ENCODE measurements at places on chromosomes 1 and 21.

GRCh38 chr1:206963119-206963712, 7.0 kb downstream of the FCAMR start:
- no peaks in the 10 kb centered on the region for H3K36me3 ChIP-seq
- no peak for DNase-seq
- H3K27ac ChIP-seq: no peak overlapping the region
- no peaks in the 10 kb centered on the region for H3K27me3 ChIP-seq

- no peak overlapping the region for H3K4me3 ChIP-seq
- no peaks in the 10 kb centered on the region for H3K27me3 ChIP-seq
- H3K36me3 ChIP-seq: no peaks in the 10 kb centered on the region
- H3K27ac ChIP-seq: no peak overlapping the region
Observed at GRCh38 chr1:228540161-228540917, 53.2 kb downstream of the RNF187 start.

- H3K27ac ChIP-seq: no peak overlapping the region
- peaks cover 10% of the 10 kb centered on the region for H3K4me1 ChIP-seq
- no peak overlapping the region for H3K4me3 ChIP-seq
- H3K36me3 ChIP-seq: no peaks in the 10 kb centered on the region
- H3K27me3 ChIP-seq: no peaks in the 10 kb centered on the region
- DNase-seq: no peak
Observed at GRCh38 chr1:183282101-183282855, 96.2 kb downstream of the LAMC2 start.

DNA sequence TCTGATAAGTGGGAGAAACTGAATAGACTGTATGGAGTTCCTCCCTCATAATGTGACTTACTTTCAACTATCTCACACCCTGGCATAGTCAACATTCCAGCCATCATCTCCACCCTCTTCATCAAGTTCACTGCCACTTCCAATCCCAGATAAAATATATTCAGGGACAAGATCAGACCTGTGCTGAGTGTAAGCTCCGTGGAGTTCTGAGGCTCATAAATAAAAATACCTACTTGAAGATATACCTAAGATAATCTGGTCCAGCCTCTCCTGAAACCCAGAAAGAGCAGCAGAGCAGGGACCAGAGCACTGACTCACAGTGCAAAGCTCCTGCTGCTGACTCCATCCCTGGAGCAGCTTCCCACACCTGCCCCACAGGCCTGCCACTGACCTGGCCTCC, 1.7 kb upstream of the LCE7A start:
- H3K4me1 ChIP-seq: no peaks in the 10 kb centered on the region
- no peak for DNase-seq
- no peak overlapping the region for H3K4me3 ChIP-seq
- no peak overlapping the region for H3K27ac ChIP-seq
- H3K36me3 ChIP-seq: no peaks in the 10 kb centered on the region

DNA sequence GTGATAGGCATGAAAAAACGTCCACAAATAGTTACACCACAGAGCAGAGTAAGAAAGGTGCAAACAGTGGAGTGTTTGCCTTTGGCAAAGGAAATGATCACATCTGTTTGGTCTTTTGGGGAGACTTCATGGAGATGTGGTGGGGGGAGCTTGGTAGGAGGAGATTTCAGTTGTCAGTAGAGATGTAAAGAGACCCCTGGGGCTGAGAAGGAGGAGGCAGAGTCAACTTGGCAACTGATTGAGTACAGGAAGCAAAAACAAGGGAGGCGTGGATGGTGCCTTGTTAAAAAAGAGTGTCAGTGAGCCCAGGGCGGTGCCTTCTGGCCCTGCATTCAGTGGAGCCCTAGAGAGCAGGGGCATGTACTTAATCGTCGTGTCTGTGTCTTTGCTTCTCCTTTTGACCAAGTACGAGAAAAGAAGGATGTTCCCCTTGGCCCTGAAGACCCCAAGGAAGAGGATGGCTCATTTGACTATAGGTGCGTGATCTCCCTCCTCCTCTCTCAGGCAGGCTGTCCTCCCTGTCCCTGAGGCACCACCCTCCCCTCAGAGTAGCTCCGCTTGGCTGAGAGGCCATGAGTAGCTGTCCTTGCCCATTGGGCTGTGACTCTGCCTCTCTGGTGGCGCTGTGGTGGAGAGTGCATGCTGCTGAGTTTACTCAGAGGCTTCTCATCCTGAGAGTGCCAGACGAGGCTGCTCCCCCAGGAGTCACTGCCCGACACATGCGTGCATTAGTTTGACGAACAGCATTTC, 30.4 kb upstream of the CNTN2 start:
- H3K4me3 ChIP-seq: no peak overlapping the region
- no peak overlapping the region for H3K27ac ChIP-seq
- no peak for DNase-seq

Data from neuronal stem cell (in vitro differentiated cells).